ENCODE measurements at places on chromosomes 5 and 9. TPM values are rescaled to one million over a fixed set of nuclear protein-coding genes. Genes with fewer than 3 reads are reported as not detected.

RANBP17 gene
- 28.2 TPM for total RNA-seq

UNC13B gene
- 27.5 TPM for total RNA-seq

GRCh38 chr5:137218471-137218870 lies 280.7 kb downstream of the SPOCK1 start:
- no peak for DNase-seq
- no peaks in the 10 kb centered on the region for H3K27me3 ChIP-seq
- H3K4me1 ChIP-seq, result peaks cover 8% of the 10 kb centered on the region
- H3K4me3 ChIP-seq, result no peak overlapping the region
- H3K27ac ChIP-seq, result no peak overlapping the region
- H3K36me3 ChIP-seq, result no peaks in the 10 kb centered on the region

DNA sequence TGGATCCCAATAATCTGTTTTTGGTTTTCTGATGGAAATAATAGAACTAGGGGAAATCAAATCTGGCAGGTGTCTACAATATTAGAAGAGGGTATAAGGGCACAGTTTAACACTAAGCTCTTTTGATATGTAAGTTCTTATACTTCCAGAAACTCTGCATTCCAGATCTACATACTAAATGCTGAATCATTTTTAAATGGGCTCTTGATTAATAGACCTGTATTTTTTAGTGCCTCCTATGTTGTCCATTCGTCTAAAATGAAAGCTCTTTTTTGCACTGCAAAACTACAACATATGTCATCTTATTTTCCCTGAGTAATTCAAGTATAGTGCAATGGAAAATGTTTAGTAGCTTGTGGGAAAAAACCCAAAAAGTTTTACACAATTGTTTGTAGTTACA lies 44.2 kb downstream of the NR6A1 start:
- no peak overlapping the region for H3K4me3 ChIP-seq
- peaks cover 5% of the 10 kb centered on the region for H3K4me1 ChIP-seq
- no peaks in the 10 kb centered on the region for H3K36me3 ChIP-seq

DNA sequence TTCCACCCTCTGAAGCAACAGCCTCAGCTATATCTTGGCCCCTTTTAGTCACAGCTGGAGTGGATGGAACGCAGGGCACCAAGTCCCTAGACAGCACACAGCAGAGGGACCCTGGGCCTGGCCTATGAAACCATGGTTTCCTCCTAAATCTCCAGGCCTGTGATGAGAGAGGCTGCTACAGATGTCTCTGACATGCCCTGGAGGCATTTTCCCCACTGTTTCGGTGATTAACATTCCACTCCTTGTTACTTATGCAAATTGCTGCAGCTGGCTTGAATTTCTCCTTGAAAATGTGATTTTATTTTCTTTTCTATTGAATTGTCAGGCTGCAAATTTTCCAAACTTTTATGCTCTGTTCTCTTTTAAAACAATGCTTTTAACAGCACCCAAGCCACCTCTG lies 384.8 kb downstream of the PRR16 start:
- H3K4me3 ChIP-seq, result no peak overlapping the region
- no peak for DNase-seq
- H3K4me1 ChIP-seq, result no peaks in the 10 kb centered on the region
- H3K36me3 ChIP-seq, result no peaks in the 10 kb centered on the region

GRCh38 chr9:5110867-5111681 lies 74.4 kb downstream of the INSL6 start:
- H3K4me3 ChIP-seq, result no peak overlapping the region
- H3K27ac ChIP-seq, result no peak overlapping the region
- peaks cover 12% of the 10 kb centered on the region for H3K36me3 ChIP-seq
- H3K4me1 ChIP-seq, result no peaks in the 10 kb centered on the region
- DNase-seq, result no peak
- no peaks in the 10 kb centered on the region for H3K27me3 ChIP-seq

DNAH5 gene
- 1.2 TPM for total RNA-seq

DNA sequence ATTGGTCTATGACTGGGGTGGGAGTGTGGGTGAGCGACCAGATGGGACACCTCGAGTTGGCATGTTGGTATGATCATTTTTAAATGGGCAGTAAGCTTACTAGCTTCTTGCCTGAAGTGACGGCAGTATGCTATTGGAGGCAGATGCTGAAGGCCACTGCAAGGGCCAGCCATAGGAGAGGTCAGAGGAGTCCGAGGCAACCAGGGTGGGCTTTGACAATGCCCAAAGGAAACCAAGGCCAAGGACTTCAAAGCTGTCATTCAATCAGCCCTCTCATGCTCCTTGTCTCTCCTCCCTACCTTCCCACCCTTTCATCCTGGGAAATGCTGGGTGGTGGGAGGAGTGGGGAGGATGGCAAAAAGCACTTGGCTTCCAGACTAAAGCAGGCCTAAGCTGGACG lies 57.1 kb upstream of the GLRX start:
- no peaks in the 10 kb centered on the region for H3K36me3 ChIP-seq
- H3K27me3 ChIP-seq, result no peaks in the 10 kb centered on the region

GRCh38 chr9:16687678-16688369 lies 182.6 kb downstream of the BNC2 start:
- H3K36me3 ChIP-seq, result no peaks in the 10 kb centered on the region
- DNase-seq, result no peak
- no peak overlapping the region for H3K27ac ChIP-seq
- no peak overlapping the region for H3K4me3 ChIP-seq
- H3K4me1 ChIP-seq, result peaks cover 3% of the 10 kb centered on the region
- H3K27me3 ChIP-seq, result no peaks in the 10 kb centered on the region

DNA sequence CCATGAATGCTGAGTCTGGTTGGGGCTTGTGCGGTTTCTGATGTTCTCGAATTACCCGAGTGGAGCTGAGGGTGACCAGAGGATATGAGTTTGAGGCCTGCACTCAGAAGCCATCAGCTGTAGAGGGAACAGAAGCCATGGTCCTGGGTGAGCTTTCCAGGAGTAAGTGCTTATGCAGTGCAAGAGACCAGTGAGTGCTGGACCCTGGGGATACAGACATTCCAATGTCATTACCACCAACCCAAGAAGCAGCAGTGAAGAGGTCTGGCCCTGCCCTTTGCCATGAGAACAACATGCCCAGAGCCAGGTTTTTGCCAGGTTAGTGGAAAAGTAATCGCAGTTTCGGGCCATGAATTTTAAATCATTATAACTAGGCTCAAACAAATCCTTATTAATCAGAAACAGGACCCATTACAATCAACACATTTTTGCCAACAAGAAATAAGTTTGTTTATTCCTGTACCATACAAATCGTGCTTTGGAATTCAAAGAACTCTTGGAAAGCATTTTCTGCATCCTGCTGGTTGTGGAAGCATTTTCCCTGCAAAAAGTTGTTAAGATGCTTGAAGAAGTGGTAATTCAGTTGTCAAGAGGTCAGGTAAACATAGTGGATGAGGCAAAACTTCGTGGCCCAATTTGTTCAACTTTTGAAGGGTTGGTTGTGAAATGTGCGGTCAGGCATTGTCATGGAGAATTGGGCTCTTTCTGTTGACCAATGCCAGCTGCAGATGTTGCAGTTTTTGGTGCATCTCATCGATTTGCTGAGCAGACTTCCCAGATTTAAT lies 154.6 kb downstream of the SYK start:
- no peaks in the 10 kb centered on the region for H3K36me3 ChIP-seq
- no peak for DNase-seq
- H3K27ac ChIP-seq, result no peak overlapping the region
- H3K4me1 ChIP-seq, result no peaks in the 10 kb centered on the region
- H3K27me3 ChIP-seq, result peaks cover 7% of the 10 kb centered on the region

PDE8B gene
- 0.86 TPM for total RNA-seq

- H3K4me3 ChIP-seq, result no peak overlapping the region
- no peak overlapping the region for H3K27ac ChIP-seq
- no peaks in the 10 kb centered on the region for H3K27me3 ChIP-seq
- H3K4me1 ChIP-seq, result peaks cover 3% of the 10 kb centered on the region
- DNase-seq, result no peak
Observed at GRCh38 chr5:180639741-180640610, 9.4 kb downstream of the FLT4 start.

DNA sequence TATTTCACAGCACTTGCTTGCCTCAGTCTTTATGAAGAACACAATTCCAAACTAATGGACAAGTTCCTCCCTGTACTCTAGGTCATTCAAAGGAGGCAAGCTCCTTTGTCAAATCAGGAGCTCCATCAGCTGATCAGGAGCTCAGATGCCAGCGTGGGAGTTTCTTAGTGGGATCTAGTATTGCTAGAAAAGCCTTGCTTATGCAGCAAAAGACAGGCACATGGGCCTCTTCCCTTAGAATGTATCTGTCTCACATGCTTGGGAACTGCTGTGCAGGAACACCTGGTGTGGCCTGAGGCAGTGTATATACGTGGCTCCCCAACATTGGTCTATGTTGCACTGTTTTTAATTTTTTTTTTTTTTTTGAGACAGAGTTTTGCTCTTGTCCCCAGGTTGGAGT lies 21.4 kb upstream of the HAVCR1 start:
- H3K27me3 ChIP-seq, result no peaks in the 10 kb centered on the region
- no peak overlapping the region for H3K27ac ChIP-seq
- DNase-seq, result no peak

- no peak overlapping the region for H3K4me3 ChIP-seq
- H3K4me1 ChIP-seq, result no peaks in the 10 kb centered on the region
- no peaks in the 10 kb centered on the region for H3K36me3 ChIP-seq
- no peak overlapping the region for H3K27ac ChIP-seq
- H3K27me3 ChIP-seq, result no peaks in the 10 kb centered on the region
Observed at GRCh38 chr5:79191457-79191856, 44.5 kb upstream of the JMY start.

- no peak for DNase-seq
- H3K36me3 ChIP-seq, result no peaks in the 10 kb centered on the region
- peaks cover 80% of the 10 kb centered on the region for H3K4me1 ChIP-seq
- peak overlapping the region; percentile 77 for H3K27ac ChIP-seq
Observed at GRCh38 chr5:143143973-143144372, 259.5 kb downstream of the NR3C1 start.

DNA sequence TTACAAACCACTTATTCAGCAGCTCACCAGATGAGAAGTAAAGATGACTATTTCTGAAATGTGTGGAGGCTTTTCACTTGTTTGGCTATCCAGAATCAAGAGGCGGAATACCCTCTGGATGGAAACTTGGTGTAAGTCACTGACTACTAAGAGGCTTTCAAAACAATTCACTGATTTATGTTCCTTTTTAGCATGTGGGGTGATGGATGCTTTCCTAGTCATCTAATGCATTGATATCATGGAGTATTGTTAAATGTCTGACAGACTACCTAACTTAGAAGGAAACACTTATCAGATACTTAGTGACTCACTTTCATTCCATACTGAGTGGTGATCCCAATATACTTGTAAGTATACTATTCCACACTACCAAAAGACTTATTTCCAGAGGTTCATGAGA lies 141.4 kb downstream of the PLK2 start:
- no peak for DNase-seq
- no peak overlapping the region for H3K4me3 ChIP-seq
- no peaks in the 10 kb centered on the region for H3K36me3 ChIP-seq
- no peak overlapping the region for H3K27ac ChIP-seq

- H3K27ac ChIP-seq, result no peak overlapping the region
- H3K4me3 ChIP-seq, result no peak overlapping the region
- peaks cover 7% of the 10 kb centered on the region for H3K4me1 ChIP-seq
- DNase-seq, result no peak
Observed at GRCh38 chr9:132169672-132170392, 8.0 kb downstream of the NTNG2 start.

- no peaks in the 10 kb centered on the region for H3K27me3 ChIP-seq
- H3K27ac ChIP-seq, result no peak overlapping the region
- no peak overlapping the region for H3K4me3 ChIP-seq
Observed at GRCh38 chr9:34675869-34676268, 13.4 kb upstream of the CCL27 start.

GRCh38 chr5:50435168-50435567 lies 5.9 kb downstream of the EMB start:
- no peaks in the 10 kb centered on the region for H3K27me3 ChIP-seq
- H3K4me1 ChIP-seq, result no peaks in the 10 kb centered on the region
- H3K36me3 ChIP-seq, result no peaks in the 10 kb centered on the region
- no peak for DNase-seq
- H3K4me3 ChIP-seq, result no peak overlapping the region
- no peak overlapping the region for H3K27ac ChIP-seq

TYRP1 gene
- total RNA-seq, result 0.63 TPM

BARHL1 gene
- not detected for total RNA-seq

SLC45A2 gene
- total RNA-seq, result not detected

DNA sequence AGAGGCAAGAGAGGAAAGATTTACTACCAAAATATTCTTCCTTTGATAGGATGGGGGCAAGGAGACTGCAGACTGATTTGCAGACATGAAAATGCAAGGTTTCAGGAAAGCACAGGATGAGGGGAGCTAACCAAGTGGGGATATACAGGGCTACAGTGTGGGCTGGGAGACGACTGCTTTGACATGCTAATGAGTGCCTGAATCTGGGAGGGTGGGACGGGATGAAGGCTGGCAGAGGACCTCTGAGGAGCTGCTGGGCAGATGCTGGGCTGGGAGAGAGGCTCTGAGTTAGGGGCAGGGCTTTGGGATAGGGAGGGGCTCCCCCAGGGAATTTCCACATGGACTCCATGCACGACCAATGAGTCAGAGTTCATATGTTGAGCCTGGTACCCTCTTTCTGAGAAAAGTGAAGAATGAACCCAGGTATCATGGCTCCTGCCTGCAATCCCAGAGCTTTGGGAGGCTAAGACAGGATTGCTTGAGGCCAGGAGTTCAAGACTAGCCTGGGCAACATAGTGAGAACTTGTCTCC lies 4.9 kb upstream of the CPLX2 start:
- no peaks in the 10 kb centered on the region for H3K27me3 ChIP-seq
- H3K36me3 ChIP-seq, result no peaks in the 10 kb centered on the region
- peaks cover 3% of the 10 kb centered on the region for H3K4me1 ChIP-seq
- no peak overlapping the region for H3K4me3 ChIP-seq
- DNase-seq, result no peak
- no peak overlapping the region for H3K27ac ChIP-seq

GRCh38 chr5:72453246-72453775 lies 53.9 kb downstream of the ZNF366 start:
- no peaks in the 10 kb centered on the region for H3K27me3 ChIP-seq
- H3K27ac ChIP-seq, result peak overlapping the region; percentile 82
- peaks cover 61% of the 10 kb centered on the region for H3K36me3 ChIP-seq
- no peak for DNase-seq

GRCh38 chr9:126151686-126152134 lies 174.9 kb upstream of the MVB12B start:
- no peaks in the 10 kb centered on the region for H3K36me3 ChIP-seq
- H3K27me3 ChIP-seq, result no peaks in the 10 kb centered on the region
- no peak overlapping the region for H3K4me3 ChIP-seq
- H3K27ac ChIP-seq, result no peak overlapping the region
- H3K4me1 ChIP-seq, result peaks cover 13% of the 10 kb centered on the region

- H3K4me3 ChIP-seq, result no peak overlapping the region
- H3K27ac ChIP-seq, result no peak overlapping the region
- no peak for DNase-seq
- H3K27me3 ChIP-seq, result no peaks in the 10 kb centered on the region
Observed at GRCh38 chr5:57324181-57324580, 150.3 kb downstream of the GPBP1 start.

DNA sequence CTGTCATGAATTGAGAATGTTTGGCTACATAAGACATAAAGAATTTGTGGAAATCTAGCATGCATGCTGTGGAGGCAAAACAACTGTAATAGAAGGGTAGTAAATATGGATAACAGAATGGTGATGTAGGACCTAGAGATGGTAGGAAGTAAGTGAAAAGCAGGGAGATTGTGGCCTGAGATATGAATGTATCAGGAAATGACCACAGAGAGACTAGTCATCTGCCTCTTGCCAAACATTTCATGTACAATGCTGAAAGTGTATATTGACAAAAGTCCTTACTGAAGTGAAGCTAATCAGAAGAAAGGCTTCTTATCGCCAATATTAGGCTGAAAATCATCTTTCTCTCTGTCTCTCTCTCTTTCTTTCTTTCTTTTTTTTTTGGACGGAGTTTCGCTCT lies 873.1 kb upstream of the CTNND2 start:
- DNase-seq, result no peak
- H3K27me3 ChIP-seq, result no peaks in the 10 kb centered on the region

FOXB2 gene
- not detected for total RNA-seq

All from esophagus muscularis mucosa (tissue), 4 donors.